ENCODE measurements at places on chromosomes 1 and 21.

GRCh38 chr1:10295481-10296085, 85.2 kb downstream of the KIF1B start:
- DNase-seq = no peak

- no peak for DNase-seq
Measured at GRCh38 chr1:35622510-35623178, 18.7 kb downstream of the PSMB2 start.

DNA sequence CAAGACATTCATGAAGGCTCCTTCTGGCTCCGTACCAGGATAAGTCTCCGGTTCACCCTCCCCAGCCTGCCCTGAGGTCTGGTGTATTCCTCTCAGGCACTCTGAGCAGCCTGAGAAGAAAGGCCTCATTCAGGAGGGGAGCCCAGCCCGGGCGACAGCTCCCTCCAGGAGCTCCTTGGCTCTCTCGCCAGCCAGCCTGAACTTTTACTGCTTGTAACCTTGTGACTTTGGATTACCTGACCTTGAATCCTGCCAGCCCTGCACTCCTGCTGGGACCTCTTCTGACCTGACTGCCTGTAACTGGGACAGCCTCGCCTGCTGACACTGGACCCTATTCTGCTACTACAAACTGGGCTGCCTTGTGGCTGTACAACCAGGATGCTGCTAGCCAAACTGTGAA, 65.8 kb downstream of the CD34 start:
- DNase-seq = no peak

DNA sequence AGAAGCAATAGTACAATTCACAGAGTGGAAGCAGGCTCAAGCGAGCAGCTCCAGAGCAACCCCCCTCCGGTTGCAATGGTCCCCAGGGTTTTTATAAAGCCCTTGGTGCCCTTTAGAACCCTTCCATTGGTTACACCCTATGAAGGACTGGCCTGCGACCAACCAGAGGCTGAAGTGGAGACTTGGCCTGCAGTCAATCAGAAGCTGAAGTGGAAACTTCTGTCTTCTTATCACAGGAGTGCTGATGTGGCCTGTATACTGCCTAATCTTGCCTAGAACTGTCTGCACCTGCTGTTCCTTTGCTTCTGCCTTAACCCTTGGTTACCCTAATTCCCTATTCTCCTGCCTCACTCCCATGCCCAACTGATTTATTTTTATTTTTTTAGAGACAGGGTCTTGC, 15.4 kb upstream of the FRRS1 start:
- no peak for DNase-seq

GRCh38 chr21:29888437-29888836, 51.4 kb downstream of the GRIK1 start:
- no peak for DNase-seq

GRCh38 chr1:210441028-210441427, 112.3 kb downstream of the HHAT start:
- DNase-seq = no peak

- DNase-seq = no peak
Measured at GRCh38 chr1:18960409-18960808, 3.9 kb upstream of the IFFO2 start.

- DNase-seq = no peak
Measured at GRCh38 chr21:45536301-45537081, 5.7 kb downstream of the SLC19A1 start.

GRCh38 chr1:197247465-197247864, 20.6 kb upstream of the CRB1 start:
- no peak for DNase-seq

DNA sequence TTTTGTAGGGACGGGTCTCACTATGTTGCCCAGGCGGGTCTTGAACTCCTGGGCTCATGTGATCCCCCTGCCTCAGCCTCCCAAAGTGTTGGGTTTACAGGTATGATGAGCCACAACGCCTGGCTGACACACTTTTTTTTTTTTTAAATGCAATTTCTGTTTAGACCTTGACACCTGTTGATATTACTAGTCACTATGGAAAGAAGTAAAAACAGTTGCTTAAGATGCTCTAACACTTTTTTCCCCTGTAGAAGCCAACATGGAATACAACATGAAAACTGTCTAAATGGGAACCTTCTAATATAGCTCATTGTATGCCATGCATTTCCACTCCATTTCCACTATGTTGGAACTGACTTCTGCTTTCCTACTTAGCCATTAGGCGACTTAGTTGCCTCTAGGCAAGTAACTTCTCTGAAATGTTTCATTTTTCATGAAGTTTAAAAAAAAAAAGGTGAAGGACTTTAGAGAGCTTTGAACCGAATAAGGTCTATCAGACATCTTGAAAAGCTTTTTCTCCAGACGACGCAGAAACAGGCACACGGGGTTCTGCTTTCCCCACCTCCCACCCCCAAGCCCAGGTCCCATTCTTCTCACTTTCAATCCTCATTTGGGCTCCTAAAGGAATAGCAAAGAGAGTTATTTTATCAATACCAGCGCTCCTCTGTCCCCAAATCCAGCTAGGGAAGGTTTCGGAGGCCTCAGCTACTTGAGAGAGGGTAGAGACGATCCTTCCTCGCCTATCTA, 648 bp upstream of the DR1 start:
- DNase-seq = no peak

GRCh38 chr1:1230656-1231399, 973 bp downstream of the SDF4 start:
- no peak for DNase-seq

GRCh38 chr1:25246600-25247023, 642 bp downstream of the RSRP1 start:
- DNase-seq = no peak

DNA sequence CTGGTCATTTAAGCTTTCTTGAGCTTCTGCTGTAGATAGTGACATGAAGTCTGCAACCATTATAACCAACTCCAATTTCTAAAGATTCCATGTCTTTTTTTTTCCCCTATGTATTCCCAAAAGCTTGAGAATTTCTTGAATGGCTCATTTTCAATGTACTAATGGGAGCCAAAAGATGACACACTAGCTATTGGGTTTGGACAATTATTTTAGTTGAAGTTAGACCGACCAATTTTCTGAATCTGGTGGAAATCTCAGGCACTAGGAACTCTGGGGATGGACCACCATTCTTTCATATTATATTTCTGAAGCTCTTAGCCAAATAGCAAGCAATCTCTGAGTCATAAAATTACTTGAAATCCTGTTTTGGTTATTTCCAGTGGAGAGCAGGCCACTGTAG, 617.4 kb upstream of the ADAMTS5 start:
- no peak for DNase-seq

All from NCI-H1105 (cell line).